ENCODE measurements at places on chromosomes 3 and 15.

DNA sequence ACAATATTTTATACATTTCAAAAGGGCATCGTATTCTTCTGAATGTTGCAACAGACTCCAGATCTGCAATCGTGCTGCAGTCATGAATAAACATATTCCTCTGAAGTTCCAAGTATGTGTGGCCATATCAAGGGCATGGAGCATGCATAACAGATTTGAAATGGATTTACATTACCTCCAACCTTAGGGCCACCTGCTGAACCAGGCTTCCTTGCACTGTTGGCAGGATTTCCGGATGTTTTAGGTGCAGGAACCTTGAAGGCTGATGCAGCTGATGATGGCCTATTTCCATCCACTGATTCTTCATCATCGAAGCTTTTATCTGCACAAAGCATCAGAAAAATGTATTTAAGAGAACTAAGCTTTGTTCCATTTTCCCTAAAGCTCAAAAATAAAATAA is 73.5 kb downstream of the CLASP2 start:
- DNase-seq = no peak

GRCh38 chr15:81052046-81052445 is 51.3 kb downstream of the TLNRD1 start:
- peak; percentile 14 for DNase-seq

GRCh38 chr15:41438206-41438605 is 21.3 kb downstream of the RTF1 start:
- no peak for DNase-seq

GRCh38 chr15:56754772-56755370 is 21.6 kb upstream of the ZNF280D start:
- DNase-seq = peak; percentile 45

- DNase-seq = no peak
These were observed 72.9 kb downstream of the TMCC1 start for GRCh38 chr3:129820587-129820986.

DNA sequence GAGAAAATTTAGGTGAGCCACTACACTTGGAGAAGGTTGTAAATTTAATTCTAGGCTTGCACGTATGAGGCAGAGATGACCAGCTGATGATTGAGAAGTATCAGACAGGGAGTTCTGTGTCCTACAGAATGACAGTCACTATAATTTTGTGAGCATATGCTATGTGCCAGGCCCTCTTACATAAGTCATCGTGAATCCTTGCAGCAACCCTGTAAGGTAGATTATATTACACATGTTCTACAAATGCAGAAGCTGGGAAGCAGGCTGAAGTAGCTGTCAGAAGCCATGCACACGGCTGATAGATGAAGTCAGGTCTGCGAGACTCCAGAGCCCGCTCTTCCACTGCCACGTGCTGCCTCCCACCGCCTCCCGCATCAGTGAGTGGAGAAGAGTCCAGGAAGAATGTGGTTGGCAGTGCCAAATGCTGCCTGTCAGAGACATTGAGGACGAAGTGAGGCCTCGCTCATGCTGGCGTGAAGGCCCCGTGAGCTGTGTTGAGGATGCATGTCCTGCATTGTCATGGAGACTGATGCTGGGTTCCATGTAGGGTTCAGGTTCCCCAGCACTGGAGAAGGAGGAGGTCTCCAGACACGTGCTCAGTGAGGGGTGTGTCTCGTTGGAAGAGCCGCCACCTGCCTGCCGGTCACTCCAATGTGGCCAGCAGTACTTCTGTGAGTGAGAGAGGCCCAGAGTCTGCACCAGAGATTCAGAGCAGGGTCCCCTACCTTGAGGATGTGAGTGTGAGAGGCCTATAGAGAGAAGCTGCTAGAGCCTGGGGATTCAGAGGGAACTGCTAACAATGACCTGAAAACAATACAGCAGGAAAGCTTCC is 123.3 kb upstream of the PLXNA1 start:
- DNase-seq = no peak

- peak; percentile 51 for DNase-seq
These were observed 13.6 kb downstream of the MRPS25 start for GRCh38 chr3:15051531-15051930.

- no peak for DNase-seq
These were observed 4.7 kb upstream of the CALML4 start for GRCh38 chr15:68209735-68210408.

- DNase-seq = no peak
These were observed 36.7 kb downstream of the PTPN9 start for GRCh38 chr15:75542386-75542797.

GRCh38 chr15:71889385-71889784 is 79.0 kb downstream of the NR2E3 start:
- DNase-seq = no peak

DNA sequence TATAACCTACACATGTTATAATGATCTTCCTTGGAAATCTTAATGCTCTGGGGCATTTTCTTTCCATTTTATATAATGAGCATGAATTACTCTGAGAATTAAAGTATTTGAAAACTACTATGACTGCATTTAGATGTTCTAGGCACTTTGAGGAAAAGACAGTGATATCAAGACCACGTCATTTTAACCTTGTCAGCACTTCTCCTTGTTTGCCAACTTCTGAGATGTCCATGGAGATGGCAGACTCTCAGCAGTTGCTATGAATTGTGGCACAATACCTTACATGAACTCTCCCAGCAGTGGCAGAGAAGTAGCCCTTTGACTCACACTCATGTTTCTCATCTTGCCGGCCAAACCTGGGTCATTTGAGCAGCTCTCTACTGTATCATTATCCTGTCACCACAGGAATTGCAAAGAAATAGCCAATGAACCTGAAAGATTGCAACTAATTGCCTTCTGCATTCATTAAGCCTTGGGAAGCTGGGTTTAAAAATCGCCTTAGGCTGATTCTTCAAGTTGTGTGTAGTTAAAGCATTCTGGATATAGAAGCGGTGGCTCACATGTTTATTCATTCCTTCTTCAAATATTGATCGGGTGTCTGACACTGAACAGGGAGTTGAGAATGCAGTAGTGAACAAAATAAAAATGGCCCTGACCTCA is 272.2 kb upstream of the CFAP20DC start:
- DNase-seq = peak; percentile 4

- no peak for DNase-seq
These were observed 1.5 kb downstream of the MELTF start for GRCh38 chr3:197027896-197028727.

DNA sequence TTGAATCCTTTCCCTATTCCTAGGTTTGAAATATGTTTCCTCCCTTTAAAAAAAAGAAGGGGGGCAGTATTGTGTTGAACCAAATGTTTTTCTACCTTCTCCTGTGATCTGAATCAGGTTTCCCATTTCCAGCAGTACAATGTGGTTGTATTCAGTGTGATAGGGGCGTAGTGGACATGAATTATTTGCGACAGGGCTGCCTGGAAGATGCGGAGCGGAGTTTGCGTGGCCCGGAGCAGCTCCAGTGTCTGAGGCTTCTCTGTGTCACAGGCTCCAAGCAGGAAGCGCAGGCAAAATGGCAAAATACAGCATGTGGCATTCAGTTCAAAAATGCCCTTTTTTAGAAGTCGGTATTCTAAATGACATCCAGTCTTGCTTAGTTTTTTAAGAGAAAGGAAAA is 154.4 kb downstream of the PGPEP1L start:
- DNase-seq = peak; percentile 92

DNA sequence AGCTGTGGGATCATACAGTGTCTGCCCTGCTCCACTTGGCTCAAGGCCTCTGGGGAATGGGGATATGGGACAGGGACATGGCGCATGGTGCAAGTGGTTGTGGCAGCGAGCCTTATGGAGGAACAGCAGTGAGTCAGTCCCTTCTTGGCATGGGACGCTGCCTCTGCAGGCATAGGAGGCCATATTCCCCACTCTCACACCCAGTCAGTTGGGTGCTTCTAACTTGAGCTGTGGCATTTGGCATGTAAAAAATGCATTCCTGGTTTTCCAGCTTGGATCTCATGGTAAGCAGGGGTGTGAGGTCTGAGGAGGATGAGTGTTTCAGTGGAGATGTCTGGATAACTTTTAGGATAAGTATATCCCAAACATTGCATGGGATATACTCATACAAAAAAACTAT is 31.6 kb upstream of the UBE2Q2 start:
- peak; percentile 77 for DNase-seq
